ENCODE measurements at places on chromosomes 6 and 20.

- no peak for DNase-seq
Observed at GRCh38 chr6:139164001-139164400, 29.1 kb downstream of the HECA start.

DNA sequence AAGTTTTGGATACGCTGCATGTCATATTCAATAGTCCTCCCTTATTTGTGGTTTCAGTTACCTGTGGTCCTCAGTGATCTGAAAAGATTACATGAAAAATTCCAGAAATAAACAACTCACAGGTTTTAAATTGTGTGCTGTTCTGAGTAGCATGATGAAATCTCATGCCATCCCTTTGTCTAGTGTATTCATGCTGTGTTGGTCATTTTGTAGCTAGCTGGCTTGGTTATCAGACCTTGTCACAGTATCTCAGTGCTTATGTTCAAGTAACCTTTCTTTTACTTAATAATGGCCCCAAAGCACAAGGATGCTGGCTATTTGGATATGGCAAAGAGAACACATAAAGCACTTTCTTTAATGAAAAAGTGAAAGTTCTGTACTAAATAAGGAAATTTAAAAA, 78.3 kb downstream of the FUT9 start:
- no peak for DNase-seq

DNA sequence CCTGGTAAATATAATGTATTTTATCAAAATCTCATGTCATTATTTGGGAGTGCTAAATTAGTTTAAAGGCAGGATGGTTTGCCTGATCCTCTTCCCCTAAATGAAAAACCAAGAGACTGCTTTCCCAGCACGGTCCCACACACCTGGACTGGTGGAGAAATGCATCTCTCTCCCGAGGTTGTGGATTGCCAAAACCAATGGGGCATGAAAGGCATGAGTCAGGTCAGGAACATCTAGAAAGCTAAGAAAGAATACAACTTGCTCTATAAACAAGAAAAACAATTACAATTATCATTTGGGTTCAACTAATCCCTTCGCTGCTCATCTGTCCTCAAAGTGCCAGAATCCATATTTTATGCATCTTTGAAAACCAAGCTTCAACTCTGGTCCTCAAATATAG, 308.3 kb upstream of the IRAK1BP1 start:
- no peak for DNase-seq

GRCh38 chr6:77034161-77034560, 429.1 kb downstream of the HTR1B start:
- no peak for DNase-seq

DNA sequence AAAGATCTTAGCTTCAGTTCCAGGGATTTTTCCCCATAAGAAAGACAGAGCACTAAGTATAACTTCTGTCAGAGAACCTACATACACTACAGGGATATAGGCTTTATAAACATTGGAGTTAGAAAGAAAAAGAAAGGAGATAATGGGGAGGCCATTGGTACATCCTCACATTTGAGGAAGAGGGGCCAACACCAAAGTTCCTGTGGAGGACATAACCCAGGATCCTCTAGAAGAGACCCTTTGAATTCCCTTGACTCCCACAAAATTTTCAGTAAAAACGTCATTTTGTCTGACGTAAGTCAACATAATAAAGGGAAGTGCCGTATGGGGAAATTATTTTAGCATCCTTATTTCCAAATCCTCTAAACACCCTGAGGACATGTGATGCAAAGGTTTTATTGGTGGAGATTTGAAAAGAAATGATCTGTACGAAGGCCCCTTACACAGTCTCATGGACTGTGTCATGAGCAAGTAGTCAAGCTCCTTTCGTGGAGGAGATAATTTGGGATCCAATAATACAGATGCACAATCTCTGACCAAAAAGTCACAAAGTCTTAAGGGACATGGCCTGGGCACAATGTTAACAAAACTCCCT, 33.2 kb downstream of the HLA-DRA start:
- DNase-seq, result no peak

GRCh38 chr6:41688256-41688965, 47.0 kb downstream of the TFEB start:
- DNase-seq, result no peak

GRCh38 chr6:159212525-159213280, 43.5 kb downstream of the FNDC1 start:
- DNase-seq, result no peak

- DNase-seq, result no peak
Observed at GRCh38 chr6:16437984-16438383, 199.6 kb downstream of the GMPR start.

- no peak for DNase-seq
Observed at GRCh38 chr6:3997177-3997770, 81.7 kb downstream of the FAM217A start.

GRCh38 chr20:1881240-1881835, 13.9 kb upstream of the SIRPA start:
- no peak for DNase-seq

GRCh38 chr20:48826069-48826468, 1.7 kb downstream of the PREX1 start:
- DNase-seq, result no peak

- no peak for DNase-seq
Observed at GRCh38 chr6:6634735-6635075, 46.2 kb downstream of the LY86 start.

GRCh38 chr6:85983032-85983659, 340.5 kb upstream of the SYNCRIP start:
- no peak for DNase-seq

Data from CD8-positive, alpha-beta T cell (primary cell).